ENCODE measurements at places on chromosomes 3 and 15. TPM values are rescaled to one million over a fixed set of nuclear protein-coding genes. Genes with fewer than 3 reads are reported as not detected.

Gene TNIK
- 42.0 TPM for total RNA-seq

DNA sequence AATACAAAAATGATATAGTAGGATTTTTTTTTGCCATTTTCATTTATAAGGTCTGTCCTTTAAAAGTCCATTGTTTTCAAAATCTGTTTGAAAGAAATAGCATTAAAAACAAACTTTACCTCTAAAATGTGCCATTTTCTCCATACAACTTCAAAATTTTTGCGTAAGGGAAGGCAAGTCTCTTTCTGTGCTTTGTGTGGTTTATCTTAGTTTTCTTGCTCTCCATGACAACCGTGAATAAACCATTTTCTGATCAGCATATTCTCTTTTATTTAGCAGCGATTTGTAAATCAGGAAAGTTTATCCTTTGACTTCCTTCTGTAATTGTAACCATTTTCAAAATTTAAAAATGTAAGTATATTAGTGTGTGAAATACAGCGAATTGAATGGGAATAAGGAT lies 147.9 kb upstream of the CGNL1 start:
- no peak overlapping the region for H3K4me3 ChIP-seq
- H3K36me3 ChIP-seq: peaks cover 11% of the 10 kb centered on the region
- peak overlapping the region; percentile 46 for H3K27ac ChIP-seq
- no peak for DNase-seq
- H3K4me1 ChIP-seq: peaks cover 3% of the 10 kb centered on the region

GRCh38 chr3:29409409-29409808 lies 128.5 kb downstream of the RBMS3 start:
- no peaks in the 10 kb centered on the region for H3K27me3 ChIP-seq
- no peak for DNase-seq
- H3K4me3 ChIP-seq: no peak overlapping the region

- no peaks in the 10 kb centered on the region for H3K36me3 ChIP-seq
- DNase-seq: peak; percentile 89
- H3K4me3 ChIP-seq: no peak overlapping the region
- no peaks in the 10 kb centered on the region for H3K4me1 ChIP-seq
- no peak overlapping the region for H3K27ac ChIP-seq
Measured at GRCh38 chr15:91032919-91033803, 10.8 kb upstream of the VPS33B start.

GRCh38 chr3:152283492-152284381 lies 15.0 kb downstream of the MBNL1 start:
- H3K27me3 ChIP-seq: no peaks in the 10 kb centered on the region
- DNase-seq: no peak
- no peaks in the 10 kb centered on the region for H3K36me3 ChIP-seq
- H3K4me3 ChIP-seq: no peak overlapping the region
- H3K4me1 ChIP-seq: peaks cover 87% of the 10 kb centered on the region
- H3K27ac ChIP-seq: peak overlapping the region; percentile 3

DNA sequence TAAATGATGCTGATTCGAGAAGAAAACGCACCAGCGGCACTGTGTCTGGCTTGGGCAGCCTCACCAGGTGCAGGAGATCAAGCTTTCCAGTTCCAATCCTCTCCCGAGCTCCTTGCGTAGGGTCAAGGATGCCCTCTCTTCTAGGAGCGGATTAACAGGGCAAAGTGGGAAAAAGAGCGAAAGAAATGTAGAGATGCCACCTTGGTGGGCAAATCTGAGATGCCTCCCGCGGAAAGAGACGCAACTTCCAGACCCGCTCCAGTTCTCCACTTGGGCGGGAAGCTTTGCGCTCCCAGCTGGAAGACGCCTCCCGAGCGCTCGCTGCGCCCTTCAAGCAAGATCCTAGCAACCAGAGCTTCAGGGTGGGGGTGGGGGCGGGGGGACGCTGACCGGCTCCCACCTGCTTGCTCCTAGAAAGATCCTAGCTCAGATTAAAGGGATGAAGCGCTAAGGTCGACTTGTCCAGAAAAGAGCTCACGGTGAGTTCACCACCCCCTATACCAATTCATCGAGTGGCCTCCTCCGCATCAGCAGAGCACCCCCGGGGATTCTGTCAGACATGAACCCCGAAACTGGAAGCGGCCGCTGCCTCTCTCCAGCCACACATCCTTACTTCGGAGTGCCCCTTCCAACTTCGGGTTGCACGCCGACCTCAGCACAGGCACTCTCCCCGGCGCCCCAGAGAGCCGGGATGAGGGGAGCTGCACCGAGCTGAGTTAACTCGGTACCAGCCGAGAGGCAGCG lies 769 bp downstream of the TAFA4 start:
- H3K4me3 ChIP-seq: no peak overlapping the region
- H3K4me1 ChIP-seq: peaks cover 6% of the 10 kb centered on the region
- DNase-seq: no peak
- H3K36me3 ChIP-seq: no peaks in the 10 kb centered on the region
- peaks cover 81% of the 10 kb centered on the region for H3K27me3 ChIP-seq
- no peak overlapping the region for H3K27ac ChIP-seq

- H3K4me1 ChIP-seq: no peaks in the 10 kb centered on the region
- no peaks in the 10 kb centered on the region for H3K36me3 ChIP-seq
- H3K4me3 ChIP-seq: no peak overlapping the region
- no peaks in the 10 kb centered on the region for H3K27me3 ChIP-seq
- no peak for DNase-seq
Measured at GRCh38 chr3:16697443-16698147, 92.4 kb upstream of the DAZL start.

GRCh38 chr15:37865687-37866086 lies 68.8 kb upstream of the TMCO5A start:
- H3K4me3 ChIP-seq: no peak overlapping the region
- DNase-seq: no peak
- H3K27ac ChIP-seq: no peak overlapping the region
- no peaks in the 10 kb centered on the region for H3K36me3 ChIP-seq
- no peaks in the 10 kb centered on the region for H3K27me3 ChIP-seq
- no peaks in the 10 kb centered on the region for H3K4me1 ChIP-seq

GRCh38 chr3:124570232-124570631 lies 160.0 kb upstream of the UMPS start:
- no peaks in the 10 kb centered on the region for H3K4me1 ChIP-seq
- H3K27ac ChIP-seq: no peak overlapping the region
- no peaks in the 10 kb centered on the region for H3K36me3 ChIP-seq
- no peak overlapping the region for H3K4me3 ChIP-seq
- no peaks in the 10 kb centered on the region for H3K27me3 ChIP-seq
- no peak for DNase-seq

Gene DNAH1
- total RNA-seq: 7.7 TPM

Gene SLC25A38
- total RNA-seq: 33.7 TPM

Gene HRG
- total RNA-seq: not detected

Gene IGSF11
- total RNA-seq: 0.24 TPM

DNA sequence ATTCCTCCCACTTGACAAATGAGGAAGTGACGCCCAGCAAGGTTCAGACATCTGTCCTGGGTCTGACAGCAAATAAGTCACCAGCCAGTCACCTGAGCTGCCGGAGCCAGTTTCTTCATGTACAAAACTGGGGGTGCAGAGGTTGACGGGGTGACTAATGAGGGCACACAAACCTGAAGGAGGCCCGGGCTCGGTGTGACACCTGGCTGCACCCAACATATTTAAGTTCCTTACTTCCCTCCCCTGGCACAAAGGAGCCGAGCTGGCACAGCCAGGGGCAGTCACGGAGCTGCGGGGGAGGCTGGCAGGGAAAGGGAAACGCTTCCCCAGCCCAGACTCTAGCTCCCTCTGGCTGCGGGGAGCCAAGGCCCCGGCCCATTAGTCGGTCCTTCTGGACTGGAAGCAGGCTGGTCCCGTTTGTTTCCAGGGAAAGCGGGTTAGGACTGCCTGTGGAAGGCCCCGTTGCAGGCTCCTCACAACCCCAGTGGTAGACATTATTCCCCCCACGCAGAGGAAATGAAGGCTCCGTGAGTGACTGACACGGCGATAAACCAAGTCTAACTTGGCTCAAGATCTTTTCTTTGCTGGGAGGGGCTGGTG lies 2.3 kb downstream of the FBXL22 start:
- peaks cover 21% of the 10 kb centered on the region for H3K4me1 ChIP-seq
- DNase-seq: no peak
- H3K4me3 ChIP-seq: peak overlapping the region; percentile 57
- no peaks in the 10 kb centered on the region for H3K36me3 ChIP-seq

- H3K4me3 ChIP-seq: no peak overlapping the region
- H3K36me3 ChIP-seq: peaks cover 42% of the 10 kb centered on the region
- no peak overlapping the region for H3K27ac ChIP-seq
- no peak for DNase-seq
- no peaks in the 10 kb centered on the region for H3K27me3 ChIP-seq
- peaks cover 7% of the 10 kb centered on the region for H3K4me1 ChIP-seq
Measured at GRCh38 chr3:134474956-134475355, 10.8 kb downstream of the ANAPC13 start.

- H3K27me3 ChIP-seq: no peaks in the 10 kb centered on the region
- peak; percentile 87 for DNase-seq
- H3K36me3 ChIP-seq: no peaks in the 10 kb centered on the region
- peak overlapping the region; percentile 57 for H3K27ac ChIP-seq
- H3K4me1 ChIP-seq: peaks cover 37% of the 10 kb centered on the region
Measured at GRCh38 chr3:10008588-10009344, 17.5 kb upstream of the FANCD2 start.

DNA sequence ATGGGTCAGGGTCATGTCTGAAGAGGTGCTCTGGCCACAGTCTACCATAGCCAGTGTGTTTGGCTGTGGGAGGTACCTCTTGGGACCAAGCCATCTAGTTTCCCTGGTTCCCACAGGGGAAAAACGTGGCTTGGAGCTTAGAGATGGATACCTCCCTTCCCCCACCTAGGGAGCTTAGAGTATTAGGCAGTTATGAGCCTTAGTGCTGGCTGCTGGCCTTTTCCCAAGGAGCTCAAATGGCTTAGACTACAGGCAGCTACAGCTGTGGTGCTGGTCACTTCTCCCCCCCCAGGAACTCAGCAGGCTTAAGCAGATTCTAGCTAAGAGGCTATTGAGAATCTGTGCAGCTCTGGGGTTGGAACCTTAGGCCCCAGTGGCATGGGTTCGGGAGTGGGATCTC lies 591.2 kb downstream of the NSUN3 start:
- DNase-seq: no peak
- no peaks in the 10 kb centered on the region for H3K36me3 ChIP-seq
- H3K27ac ChIP-seq: no peak overlapping the region
- no peaks in the 10 kb centered on the region for H3K27me3 ChIP-seq
- no peaks in the 10 kb centered on the region for H3K4me1 ChIP-seq

- H3K36me3 ChIP-seq: no peaks in the 10 kb centered on the region
- no peaks in the 10 kb centered on the region for H3K27me3 ChIP-seq
- H3K4me3 ChIP-seq: no peak overlapping the region
- DNase-seq: no peak
- peak overlapping the region; percentile 55 for H3K27ac ChIP-seq
Measured at GRCh38 chr15:90085565-90085964, 16.7 kb downstream of the IDH2 start.

- no peaks in the 10 kb centered on the region for H3K27me3 ChIP-seq
- no peak for DNase-seq
- H3K36me3 ChIP-seq: no peaks in the 10 kb centered on the region
- no peak overlapping the region for H3K4me3 ChIP-seq
- H3K27ac ChIP-seq: no peak overlapping the region
Measured at GRCh38 chr3:185115371-185115770, 37.5 kb downstream of the C3orf70 start.

DNA sequence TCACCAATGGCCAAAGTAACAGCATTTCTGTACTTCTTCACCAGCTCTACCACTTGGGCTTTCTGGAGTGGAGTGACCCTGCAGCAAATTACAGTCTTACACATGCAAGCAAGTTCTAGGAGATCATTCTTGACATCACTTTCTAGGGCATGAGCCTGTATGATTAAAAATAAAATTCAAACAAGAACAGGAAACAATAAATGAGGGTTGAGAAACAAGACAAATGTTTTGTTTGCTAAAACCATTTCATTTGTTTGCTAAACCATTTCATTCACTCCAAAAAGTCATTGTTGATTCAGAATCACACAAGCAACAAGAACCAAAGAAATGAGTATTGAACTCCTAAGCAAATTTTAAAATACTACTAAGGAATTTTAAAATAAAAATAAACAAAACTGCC lies 220.9 kb downstream of the ATP8B4 start:
- H3K4me1 ChIP-seq: no peaks in the 10 kb centered on the region
- H3K36me3 ChIP-seq: no peaks in the 10 kb centered on the region
- no peak for DNase-seq
- H3K27ac ChIP-seq: no peak overlapping the region

Gene FSIP1
- total RNA-seq: 0.38 TPM

GRCh38 chr3:134235577-134236076 lies 15.0 kb downstream of the RYK start:
- H3K36me3 ChIP-seq: no peaks in the 10 kb centered on the region
- H3K4me3 ChIP-seq: no peak overlapping the region
- H3K27me3 ChIP-seq: no peaks in the 10 kb centered on the region
- no peak for DNase-seq
- peak overlapping the region; percentile 6 for H3K27ac ChIP-seq

Gene PRR23A
- total RNA-seq: not detected

Gene CLDN16
- total RNA-seq: 0.18 TPM

- no peaks in the 10 kb centered on the region for H3K4me1 ChIP-seq
- no peaks in the 10 kb centered on the region for H3K27me3 ChIP-seq
- no peaks in the 10 kb centered on the region for H3K36me3 ChIP-seq
- no peak overlapping the region for H3K4me3 ChIP-seq
- DNase-seq: no peak
Measured at GRCh38 chr3:134300520-134300919, 49.9 kb upstream of the RYK start.

- no peaks in the 10 kb centered on the region for H3K4me1 ChIP-seq
- DNase-seq: no peak
- no peaks in the 10 kb centered on the region for H3K27me3 ChIP-seq
- no peak overlapping the region for H3K4me3 ChIP-seq
- no peak overlapping the region for H3K27ac ChIP-seq
Measured at GRCh38 chr3:161348796-161349400, 22.4 kb downstream of the SPTSSB start.

DNA sequence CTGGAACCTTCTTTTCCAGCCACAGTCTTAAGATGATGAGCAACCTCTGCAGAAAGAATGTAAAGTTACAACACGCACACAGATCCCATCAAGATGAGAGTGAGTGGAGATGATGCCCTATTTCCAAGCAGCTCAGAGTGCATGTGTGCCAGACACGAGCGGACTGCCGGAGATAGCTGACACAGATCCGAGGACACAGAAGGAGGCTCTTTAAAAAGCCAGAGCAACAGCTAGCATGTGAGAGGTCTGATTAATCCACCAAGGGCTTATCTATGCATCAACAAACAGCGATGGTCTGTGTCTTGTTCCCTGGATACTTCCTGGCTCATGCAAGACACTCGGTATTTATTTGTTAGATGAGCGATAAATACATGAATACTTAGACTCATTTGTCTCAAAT lies 128.6 kb upstream of the DLG1 start:
- H3K27me3 ChIP-seq: no peaks in the 10 kb centered on the region
- H3K27ac ChIP-seq: no peak overlapping the region
- no peaks in the 10 kb centered on the region for H3K4me1 ChIP-seq
- DNase-seq: no peak
- H3K36me3 ChIP-seq: no peaks in the 10 kb centered on the region

DNA sequence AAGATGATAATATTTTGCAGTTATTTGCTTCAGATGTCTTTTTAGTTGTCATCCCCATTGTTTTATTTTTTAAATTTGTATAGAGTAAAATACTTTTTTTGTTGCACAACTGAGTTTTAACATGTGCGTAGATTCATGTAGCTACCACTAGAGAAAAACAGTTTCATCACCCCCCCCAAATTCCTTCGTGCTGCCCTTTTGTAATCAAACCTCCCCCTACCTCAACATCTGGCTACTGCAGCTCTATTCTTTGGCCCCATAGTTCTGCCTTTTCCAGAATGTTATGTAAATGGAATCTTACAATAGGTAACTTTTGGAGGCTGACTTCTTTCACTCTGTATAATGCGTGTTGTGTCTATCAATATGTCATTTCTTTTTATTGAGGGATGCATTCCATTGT lies 232.0 kb upstream of the RASGRP1 start:
- no peaks in the 10 kb centered on the region for H3K27me3 ChIP-seq
- H3K36me3 ChIP-seq: no peaks in the 10 kb centered on the region
- no peaks in the 10 kb centered on the region for H3K4me1 ChIP-seq
- no peak for DNase-seq
- H3K4me3 ChIP-seq: no peak overlapping the region

All from left lung (tissue), 14 donors.